ENCODE measurements at places on chromosomes 16 and 17.

GRCh38 chr17:82302991-82303943, 14.1 kb downstream of the CD7 start:
- DNase-seq, result no peak

GRCh38 chr16:2867661-2867986, 9.7 kb upstream of the PRSS22 start:
- no peak for DNase-seq

GRCh38 chr16:68823401-68824135, 19.8 kb upstream of the TANGO6 start:
- DNase-seq, result no peak

DNA sequence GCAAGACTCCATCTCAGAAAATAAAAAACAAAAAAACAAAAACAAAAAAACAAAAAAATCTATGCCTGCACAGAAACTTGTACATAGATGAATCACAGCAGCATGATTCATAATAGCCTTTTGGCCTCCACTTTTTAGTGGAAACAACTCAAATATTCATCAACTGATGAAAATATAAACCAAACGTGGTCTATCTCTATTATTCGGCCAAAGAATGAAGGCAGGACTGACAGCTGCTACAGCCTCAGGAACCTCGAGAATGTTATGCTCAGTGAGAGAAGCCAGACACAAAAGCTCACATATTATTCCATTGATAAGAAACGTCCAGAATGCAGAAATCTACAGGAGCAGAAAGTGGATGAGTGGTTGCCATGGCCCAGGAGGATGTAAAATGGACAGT, 19.8 kb downstream of the PPL start:
- DNase-seq, result no peak

DNA sequence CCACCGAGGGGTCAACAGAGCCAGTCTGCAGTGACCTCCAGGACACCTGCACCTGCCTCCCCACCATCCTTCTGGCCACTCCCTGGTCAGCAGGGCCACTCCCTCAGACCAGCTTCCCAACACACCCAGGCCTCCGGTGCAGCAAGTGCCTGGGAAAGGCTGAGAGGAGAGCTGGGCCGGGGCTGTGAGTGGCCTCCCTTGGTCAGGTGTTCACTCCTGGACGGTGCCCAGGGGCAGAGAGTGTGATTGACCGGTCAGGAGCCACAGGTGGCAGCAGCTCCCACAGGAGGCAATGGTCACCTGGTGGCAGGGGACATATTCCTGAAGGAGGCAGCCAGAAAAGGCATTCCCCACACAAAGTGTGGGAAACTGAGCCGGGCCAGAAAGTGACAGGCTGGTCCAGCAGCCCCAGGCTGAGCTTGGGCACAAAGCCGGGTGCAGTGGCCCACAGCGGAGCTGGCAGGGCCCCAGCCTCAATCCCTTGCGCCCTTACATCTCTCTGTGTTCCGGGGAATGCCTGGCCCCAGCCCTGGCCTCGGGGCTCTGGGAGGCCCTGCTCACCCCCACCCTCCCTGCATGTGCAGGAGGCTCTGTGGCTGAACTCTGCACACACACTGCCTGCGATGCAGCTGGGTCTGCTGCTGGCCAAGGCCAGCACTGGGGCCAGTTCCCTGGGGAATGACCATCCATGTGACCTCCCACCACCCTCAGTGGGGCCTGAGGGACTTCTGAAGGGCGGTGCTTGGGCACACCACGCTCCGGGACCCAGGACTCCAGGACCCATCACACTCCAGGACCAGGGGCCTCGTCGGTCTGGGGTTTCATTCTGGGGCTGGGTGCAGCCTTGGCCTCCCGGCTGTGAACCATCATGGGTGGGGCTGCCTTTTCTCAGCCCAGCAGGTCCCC, 1.2 kb upstream of the C17orf99 start:
- DNase-seq, result peak; percentile 91

GRCh38 chr17:68290268-68290954, 516 bp downstream of the SLC16A6 start:
- peak; percentile 35 for DNase-seq

- DNase-seq, result no peak
Observed at GRCh38 chr17:16940116-16940881, 31.6 kb downstream of the TNFRSF13B start.

DNA sequence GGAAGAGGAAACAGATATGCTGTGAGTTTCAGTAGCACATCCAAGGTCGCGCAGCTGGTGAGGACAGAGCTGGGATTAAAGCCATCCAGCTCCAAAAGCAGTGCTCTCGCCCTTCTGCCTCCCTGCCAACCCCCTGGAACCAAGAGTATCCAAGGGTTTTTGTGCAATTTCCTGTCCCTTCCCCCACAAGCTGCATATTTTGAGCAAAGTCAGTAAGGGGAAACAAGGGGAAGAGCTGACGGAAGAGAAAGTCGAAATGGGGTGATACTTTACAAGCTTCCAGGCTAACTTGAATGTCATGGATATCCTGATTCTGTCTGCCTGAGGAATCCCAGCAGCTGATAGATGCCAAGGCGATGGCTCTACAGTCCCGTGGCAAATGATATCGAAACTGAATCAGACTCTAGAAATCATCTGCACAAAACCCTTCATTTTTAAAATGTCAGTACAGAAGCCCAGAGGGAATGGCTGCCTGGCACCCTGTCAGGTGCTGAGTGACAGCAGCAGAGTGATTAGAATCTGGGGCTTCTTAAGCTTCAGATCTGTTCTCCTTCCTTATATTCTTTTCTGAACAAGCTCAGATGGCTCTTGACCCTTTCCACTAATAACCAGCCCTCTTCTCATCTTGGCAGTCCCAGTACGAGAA, 42.9 kb upstream of the TEKT3 start:
- DNase-seq, result no peak

DNA sequence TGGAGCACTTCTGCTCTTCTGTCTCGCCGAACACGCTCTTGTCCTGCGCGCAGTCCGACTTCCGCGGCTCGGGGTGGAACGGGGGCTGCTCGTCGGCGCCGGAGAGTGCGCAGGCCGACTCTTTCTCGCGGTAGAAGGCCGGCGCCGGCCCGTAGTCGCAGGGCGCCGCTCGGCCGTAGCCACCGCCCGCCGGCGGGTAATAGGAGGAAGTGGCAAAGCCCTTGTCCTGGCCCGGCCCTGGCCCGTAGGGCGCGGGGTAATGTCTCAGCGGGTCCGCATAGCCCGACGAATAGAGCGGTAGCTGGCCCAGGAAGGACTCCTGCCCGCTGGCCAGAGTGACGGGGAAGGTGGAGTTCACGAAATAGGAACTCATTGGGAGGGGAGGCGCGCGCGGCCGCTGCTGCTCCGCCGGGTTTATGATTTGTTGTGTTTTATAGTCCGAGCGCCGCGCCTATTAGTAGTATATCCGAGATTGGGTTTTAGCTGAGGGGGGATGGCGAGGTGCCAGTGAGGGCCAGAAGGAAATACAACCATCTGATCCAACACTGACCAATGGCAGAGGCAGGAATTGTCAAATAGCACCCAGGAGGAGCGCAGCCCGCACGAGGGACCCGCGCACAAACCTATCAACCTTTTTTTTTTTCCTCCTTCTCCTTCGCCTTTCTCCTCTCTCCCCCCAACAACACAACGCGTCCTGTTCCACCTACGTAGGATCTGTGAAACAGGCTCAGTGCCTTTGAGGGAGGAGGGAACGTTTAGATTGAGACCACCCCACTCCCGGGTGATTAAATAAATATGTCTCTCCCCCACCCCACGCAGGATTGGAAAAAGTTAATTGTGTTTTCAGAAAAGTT, 4.4 kb upstream of the HOXB5 start:
- no peak for DNase-seq

DNA sequence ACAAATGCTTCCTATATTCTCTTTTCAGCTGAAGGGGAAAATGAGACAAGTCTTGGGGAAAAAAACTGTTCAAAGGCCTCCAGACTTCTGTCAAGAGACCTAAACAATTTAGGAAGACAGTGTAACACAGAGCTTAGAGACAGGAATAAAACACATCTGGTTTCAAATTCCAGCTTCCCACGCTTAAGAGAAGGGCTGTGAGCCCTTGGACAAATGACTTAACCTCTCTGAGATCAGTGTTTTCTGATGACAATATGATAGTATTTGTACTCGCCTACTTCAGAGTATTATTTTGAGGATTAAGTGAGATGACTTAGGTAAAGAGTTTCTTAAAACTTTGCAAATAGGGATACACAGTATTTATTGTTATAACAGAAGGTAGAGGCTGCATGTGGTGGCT, 29.5 kb downstream of the SMURF2 start:
- no peak for DNase-seq

DNA sequence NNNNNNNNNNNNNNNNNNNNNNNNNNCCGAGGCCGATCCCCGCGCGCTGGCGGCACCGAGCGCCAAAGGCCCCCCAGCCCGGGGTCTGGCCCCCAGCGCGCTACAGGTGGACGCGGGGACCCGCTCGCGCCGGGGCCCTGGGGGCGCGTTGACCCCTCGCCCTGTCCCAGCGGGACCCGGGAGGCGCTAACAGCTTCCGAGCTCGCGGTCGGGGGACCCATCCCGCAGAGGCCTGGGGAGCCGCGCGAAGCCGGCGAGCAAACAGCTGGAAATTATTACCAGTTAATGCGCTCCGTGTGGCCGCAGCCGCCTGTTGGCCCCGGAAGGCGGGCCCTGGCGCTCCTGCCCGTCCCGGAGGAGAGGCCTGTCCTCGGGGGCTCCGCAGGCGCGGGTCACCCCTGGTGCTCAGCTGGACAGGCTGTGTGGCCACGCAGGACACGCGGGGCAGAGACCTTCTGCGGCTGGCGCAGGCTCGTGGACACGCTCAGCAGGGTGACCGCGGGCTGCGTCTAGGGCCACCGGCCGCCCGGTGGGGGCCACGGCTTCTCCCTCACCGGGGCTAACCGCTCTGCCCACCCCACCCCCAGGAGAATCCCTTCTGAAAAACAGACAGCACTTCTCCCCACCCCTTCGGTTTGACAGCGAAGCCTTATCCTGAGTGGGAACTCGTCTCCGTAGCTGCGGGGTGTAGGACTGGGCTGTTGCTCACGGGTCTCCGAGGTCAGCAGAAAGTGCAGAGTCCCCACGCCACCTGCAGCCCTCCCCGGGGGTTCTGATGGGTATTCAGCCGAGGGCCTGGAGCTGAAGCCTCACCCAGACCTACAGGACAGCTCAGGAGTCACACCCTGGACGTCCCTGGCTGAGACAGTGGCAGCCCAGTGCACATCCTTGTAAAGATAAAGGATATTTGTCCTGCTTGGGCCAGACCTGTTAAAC, 138.7 kb upstream of the RPH3AL start:
- peak; percentile 52 for DNase-seq

- DNase-seq, result no peak
Observed at GRCh38 chr17:41251261-41251660, 1.8 kb downstream of the KRTAP9-4 start.

- no peak for DNase-seq
Observed at GRCh38 chr16:67650023-67650422, 5.1 kb downstream of the CARMIL2 start.

GRCh38 chr16:87634411-87634810, 32.1 kb downstream of the JPH3 start:
- no peak for DNase-seq

GRCh38 chr17:64400642-64401041, 10.0 kb upstream of the PECAM1 start:
- no peak for DNase-seq

DNA sequence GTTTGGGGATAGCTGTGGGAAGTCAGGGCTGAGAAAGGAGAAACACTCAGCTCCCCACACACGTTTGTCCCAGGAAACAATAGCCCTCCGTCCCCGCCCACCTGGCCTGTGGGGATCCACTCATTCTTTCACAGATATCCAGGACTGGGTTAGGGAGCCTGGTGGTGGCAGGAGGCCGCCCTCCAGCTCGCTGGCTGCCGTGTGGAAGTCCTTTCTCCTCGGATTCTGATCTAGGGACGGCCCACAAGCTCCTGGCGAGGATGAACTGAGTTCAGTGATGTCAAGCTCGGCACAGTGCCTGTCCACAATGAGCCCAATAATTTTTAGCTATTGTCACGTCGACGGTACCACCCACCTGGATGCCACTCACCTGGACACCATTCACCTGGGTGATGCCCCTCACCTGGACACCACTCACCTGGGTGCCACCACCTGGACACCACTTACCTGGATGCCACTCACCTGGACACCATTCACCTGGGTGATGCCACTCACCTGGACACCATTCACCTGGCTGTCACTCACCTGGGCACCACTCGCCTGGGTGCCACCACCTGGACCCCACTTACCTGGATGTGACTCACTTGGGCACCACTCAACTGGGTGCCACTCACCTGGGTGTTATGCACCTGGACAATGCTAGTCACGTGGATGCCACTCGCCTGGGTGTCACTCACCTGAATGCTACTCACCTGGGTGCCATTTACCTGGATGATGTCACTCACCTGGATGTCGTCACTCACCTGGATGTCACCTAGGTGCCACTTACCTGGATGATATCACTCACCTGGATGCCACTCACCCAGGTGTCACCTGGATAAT, 172.5 kb upstream of the FOXF1 start:
- DNase-seq, result no peak

GRCh38 chr16:17109413-17109812, 361.3 kb downstream of the XYLT1 start:
- no peak for DNase-seq

GRCh38 chr17:61416540-61417363, 17.1 kb downstream of the TBX2 start:
- DNase-seq, result peak; percentile 89

DNA sequence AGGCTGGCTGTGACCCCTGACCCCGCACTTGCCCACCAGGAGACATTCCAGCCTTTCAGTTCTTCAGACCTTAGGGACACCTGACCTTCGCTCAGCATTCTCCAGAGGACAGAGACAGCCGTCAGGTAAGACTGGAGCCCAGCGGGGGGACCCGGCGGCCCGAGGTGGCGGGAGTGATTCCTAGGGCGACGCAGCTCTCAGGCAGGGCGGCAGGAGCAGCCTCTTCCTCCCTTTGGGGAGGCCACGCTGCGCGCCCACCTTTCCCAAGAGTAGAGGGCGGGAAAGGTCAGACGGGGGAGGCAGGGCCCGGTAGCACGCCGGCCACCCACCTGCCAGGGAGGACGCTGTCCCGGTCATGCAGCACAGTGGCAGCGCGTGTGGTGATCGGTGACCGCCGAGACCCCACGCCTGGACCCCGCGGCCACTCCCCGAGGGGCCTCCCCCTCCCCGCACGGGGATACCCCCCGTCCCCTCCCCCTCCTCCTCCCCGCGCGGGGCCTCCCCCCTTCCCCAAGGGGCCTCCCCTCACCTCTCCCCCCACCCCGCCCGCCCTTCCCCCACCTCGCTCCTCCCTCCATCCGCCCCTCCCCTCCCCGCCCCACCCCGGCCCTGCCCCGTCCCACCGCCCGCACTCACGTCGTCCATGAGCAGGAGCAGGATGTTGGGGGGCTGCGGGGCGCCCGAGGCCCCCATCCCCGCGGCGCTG, 472 bp downstream of the GALNS start:
- DNase-seq, result no peak

DNA sequence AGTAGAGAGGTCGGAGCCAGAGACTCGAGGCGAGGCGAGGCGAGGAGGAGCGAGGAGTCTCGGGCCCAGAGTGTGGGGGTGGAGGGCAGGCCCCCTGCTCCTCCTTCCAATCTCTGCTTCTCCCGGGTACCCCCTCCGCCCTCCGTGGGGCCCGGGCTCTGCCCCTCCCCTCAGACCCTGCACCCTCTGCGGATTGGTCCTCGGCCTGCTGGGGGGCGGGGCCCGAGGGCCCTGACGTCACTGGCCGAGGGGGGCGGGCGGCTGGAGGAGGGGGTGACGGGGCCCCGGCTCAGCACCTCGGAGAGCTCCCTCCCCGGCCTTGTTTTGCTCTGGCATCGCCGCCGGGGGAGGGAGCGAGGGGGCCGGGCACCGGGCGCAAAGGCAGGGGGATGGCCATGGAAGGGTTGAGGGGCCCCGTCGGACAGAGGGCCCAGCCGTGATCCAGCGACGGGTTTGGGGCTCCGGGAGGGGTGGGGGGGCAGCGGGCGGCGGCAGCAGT, at the start of gene RUNDC3A:
TSS of gene RUNDC3A (plus strand) at position 282 of the 499 bp plus-strand sequence. CDS start 232 bp downstream, outside the sequence.
- peak; percentile 87 for DNase-seq

Data from thyroid gland (tissue), 4 donors.